GM23338 (cell line): ENCODE measurements at places on chromosomes 11 and 22. TPM values are rescaled to one million over a fixed set of nuclear protein-coding genes. Genes with fewer than 3 reads are reported as not detected.

DNA sequence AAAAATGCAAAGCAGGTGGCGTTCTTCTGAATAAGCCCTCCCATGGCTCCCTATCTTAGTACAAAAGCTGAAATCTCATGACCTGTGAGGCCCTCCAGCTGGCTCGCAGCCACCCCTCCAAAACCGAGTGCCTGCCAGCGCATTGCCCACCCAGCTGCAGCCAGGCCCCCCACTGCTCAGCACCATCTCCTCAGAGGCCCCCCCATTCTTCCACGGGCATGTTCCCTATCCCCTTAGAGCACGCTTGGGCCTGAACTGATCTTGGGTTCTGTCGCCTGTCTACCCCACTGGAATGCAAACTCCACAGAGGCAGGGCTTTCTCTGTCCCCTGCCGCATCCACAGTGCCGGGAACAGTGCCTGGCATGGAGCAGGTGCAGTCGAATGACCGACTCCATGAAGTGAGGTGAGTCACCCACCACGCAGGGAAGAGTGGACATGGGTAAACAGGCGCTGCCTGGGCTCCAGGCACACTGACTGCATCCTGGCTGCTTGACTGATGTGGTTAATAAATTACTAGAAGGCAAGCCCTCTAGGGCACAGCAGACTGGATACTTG lies 11.3 kb upstream of the EFCAB6 start:
- H3K4me3 ChIP-seq: no peak overlapping the region
- H3K4me1 ChIP-seq: peaks cover 21% of the 10 kb centered on the region

Gene RAB38
- 14.2 and 22.4 TPM in 2 replicates for total RNA-seq

- no peak overlapping the region for H3K4me3 ChIP-seq
- no peak overlapping the region for H3K27ac ChIP-seq
- no peak for DNase-seq
- H3K36me3 ChIP-seq: no peaks in the 10 kb centered on the region
- H3K4me1 ChIP-seq: no peaks in the 10 kb centered on the region
These were observed 441.2 kb upstream of the ANO3 start for GRCh38 chr11:25890626-25891260.

DNA sequence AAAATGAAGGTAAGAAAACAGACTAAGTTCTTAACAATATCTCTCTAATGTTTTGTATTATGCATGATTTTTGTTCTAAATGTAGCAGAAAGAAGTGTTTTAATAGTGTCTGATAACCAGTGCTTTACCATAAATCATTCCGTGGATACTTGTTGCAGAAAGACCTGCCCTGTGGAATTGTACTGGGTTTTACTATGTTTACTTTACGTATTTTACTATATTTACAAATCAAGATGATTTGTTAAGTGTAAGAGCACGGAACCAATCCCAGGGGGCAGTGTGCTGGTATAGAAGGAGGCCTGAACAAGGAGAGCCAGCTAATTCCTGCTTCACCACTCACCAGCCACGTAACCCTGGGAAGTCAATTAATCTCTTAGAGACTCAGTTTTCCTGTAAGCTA lies 1.4 kb downstream of the HTR3B start:
- H3K36me3 ChIP-seq: no peaks in the 10 kb centered on the region
- H3K4me1 ChIP-seq: peaks cover 4% of the 10 kb centered on the region
- no peak overlapping the region for H3K4me3 ChIP-seq
- peak; percentile 81 for DNase-seq
- no peak overlapping the region for H3K27ac ChIP-seq

Gene ASPHD2
- 9.3 and 10.0 TPM in 2 replicates for total RNA-seq
